ENCODE measurements at places on chromosomes 2 and 18. TPM values are rescaled to one million over a fixed set of nuclear protein-coding genes. Genes with fewer than 3 reads are reported as not detected.

Gene SF3B6
- total RNA-seq: 85.4 TPM

GRCh38 chr18:49352321-49352720, 108.1 kb downstream of the DYM start:
- DNase-seq: no peak

Gene STARD7
- total RNA-seq: 180 TPM

- DNase-seq: no peak
These were observed 27.0 kb downstream of the MAPRE3 start for GRCh38 chr2:26997394-26997793.

DNA sequence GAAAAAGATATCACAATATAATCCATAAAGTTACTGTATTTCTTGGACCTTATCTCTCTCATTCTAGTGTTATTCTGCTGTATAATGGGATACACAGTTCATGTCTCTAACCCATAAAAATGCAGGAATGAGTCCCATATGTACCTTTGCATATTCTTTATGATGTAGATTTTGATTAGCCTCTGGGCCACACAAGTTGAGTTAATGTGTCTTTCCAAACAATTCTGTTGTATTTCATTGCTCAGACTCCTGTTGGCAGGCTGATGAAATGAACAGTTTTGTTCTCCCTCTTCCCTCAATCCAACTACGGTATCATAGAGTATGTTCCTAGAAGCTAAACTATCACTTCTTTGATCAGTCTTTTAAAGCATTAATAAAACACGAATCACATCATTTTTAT, 113.2 kb upstream of the SATB2 start:
- no peak for DNase-seq
